IPS DF 6.9 (cell line): ENCODE measurements at places on chromosomes 3 and 15.

- DNase-seq = no peak
These were observed 15.2 kb downstream of the GXYLT2 start for GRCh38 chr3:72903004-72903403.

DNA sequence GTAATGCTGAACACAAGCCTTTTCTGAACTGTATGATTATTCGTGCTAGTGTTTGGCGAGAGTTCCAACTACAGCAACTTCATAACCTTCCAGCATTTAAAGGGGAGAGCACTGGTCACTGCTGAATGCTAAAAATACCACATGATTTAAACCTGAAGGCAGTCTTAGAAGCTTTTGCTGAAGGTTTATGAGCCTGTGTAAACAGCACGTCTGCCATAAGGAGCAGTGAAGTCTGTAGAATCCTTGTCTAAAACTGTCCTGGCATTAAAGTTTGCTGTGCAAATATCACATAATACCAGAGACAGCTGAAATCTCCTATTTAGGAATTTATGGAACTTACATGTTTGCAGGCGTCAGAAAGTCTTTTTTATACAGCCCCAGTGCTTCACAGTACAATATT lies 5.9 kb downstream of the SATB1 start:
- DNase-seq = no peak

- DNase-seq = no peak
These were observed 28.3 kb upstream of the ADCY5 start for GRCh38 chr3:123476967-123477750.

- DNase-seq = no peak
These were observed 274.7 kb downstream of the RPLP1 start for GRCh38 chr15:69727121-69727924.

- no peak for DNase-seq
These were observed 245.0 kb downstream of the UACA start for GRCh38 chr15:70518201-70519003.

DNA sequence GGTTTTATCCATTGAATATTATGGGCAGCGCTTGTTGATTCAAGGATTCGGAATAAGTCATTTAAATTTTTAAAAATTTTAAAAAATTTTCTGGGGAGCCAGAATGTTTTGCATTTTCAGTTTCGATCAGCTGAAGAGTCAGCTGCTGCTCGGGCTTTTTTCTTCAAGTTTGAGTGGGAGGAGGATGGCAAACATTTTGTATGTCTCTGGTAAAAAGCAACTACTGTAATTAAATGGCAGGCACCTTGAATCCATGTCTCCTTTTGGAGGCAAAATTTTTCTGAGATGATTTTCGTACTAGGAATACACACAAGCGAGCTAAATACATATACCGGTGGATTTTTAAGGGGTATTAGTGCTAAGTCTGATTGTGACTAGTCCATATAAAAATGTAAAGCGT lies 612 bp downstream of the C3orf38 start:
- no peak for DNase-seq

DNA sequence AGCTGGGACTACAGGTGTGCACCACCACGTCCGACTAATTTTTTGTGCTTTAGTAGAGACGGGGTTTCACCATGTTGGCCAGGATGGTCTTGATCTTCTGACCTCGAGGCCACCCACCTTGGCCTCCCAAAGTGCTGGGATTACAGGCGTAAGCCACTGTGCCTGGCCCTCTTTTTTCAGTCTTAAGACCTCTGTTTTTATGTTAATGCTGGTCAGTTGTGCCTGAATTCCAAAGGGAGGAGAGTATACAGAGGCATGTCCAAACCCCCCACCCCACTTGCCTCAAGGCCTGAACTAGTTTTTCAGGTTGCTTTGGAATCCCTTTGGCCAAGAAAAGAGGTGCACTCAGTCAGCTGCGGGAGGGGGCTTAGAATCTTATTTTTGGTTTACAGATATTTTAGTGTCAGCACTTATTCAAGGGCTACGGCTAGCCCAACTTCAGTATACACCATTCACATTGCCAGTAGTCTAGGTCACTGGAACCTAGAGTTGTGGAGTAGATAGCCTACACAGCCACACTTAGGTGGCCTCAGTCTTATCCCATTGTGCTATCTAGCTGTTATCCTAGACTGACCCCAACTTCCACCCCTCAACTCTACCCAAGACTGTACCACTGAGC lies 128.0 kb upstream of the TPM1 start:
- peak; percentile 41 for DNase-seq

DNA sequence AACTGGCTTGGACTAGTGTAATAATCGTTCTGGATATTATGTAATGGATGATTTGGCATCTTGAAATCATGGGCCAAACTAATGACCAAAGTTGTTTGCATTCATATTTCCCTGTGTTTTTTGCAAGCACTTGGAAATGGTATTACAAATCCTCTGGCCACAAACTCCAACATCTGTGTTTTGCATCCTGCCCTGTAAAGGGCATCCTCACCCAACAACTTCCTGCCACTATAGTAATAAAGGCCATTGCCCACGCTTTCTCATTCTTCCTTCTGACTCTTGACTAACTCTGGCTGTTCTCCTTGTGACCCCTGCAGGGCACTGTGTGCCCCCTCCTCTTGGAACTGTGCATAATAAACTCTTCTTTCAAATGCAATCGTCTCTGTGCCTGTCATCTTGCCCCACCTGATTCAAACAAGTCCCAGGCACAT lies 25.4 kb upstream of the PSMD6 start:
- DNase-seq = no peak

DNA sequence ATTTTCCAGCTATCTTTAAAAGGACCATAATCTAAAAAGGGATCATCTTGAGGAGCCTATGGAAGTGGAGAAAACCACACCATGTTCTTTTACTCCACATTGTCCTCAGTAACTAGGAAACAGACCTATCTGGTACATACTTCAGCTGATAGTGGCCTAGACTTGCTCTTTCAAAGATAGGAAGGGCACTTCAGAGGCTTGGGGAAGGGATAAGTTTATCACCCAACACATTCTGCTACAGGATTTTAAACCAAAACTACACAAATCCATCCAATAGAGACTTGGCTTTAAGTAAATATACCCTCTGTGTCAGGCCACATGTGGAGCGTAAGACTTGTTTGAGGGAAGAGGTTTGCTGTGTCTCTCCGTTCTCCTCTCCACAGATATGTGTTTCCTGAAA lies 35.4 kb downstream of the CP start:
- DNase-seq = no peak

DNA sequence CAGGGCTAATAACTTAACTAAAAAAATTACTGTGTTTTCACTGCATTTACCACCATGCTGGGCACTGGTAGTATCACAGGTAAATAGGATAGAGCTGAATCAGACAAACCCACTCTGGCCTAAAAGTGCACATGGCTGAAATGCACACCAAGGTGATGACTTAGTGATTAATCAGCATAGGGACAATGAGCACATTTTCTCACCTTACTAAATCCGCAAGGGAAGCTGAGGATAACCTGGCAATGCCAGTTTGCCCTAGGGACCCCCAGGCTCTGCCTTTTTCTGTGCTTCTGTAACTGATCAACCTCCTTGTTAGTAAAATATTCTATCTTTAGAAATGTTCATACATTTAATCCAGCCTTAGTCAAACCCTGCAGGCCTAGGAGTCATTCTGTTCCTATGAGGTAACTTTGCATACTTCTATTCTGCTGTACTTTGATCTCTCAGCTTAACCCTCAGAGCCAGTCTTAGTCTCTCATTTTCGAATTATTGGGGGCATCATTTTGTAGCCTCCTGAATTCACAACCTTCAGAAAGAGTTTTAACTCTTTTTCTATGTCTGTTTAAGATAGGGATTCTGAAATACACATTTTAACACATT lies 562.9 kb upstream of the KCNMB2 start:
- no peak for DNase-seq

GRCh38 chr3:69764861-69765260 lies 25.6 kb downstream of the MITF start:
- no peak for DNase-seq

- DNase-seq = no peak
These were observed 21.8 kb downstream of the CDCP1 start for GRCh38 chr3:45124352-45124751.

GRCh38 chr3:192863091-192863420 lies 54.6 kb downstream of the MB21D2 start:
- no peak for DNase-seq

DNA sequence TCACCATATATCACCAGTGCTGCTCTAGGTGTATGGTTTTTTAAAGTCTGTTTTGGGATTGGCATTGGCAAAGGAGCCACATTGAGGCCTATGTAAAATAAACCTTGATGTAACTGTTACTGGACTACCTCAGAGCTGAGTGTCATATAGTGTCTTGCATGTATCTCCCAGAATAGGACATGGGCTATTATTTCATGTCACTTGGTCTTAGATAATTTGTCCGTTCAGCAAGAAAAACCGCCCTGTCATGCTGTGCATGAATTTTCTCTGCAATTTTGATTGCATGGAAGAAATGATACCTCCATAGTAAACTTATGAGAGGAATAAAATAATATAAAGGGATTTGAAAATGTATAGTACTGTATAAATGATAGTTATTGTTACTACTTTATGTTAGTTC lies 59.6 kb downstream of the RNF13 start:
- DNase-seq = no peak

- DNase-seq = no peak
These were observed 219.3 kb downstream of the SLC9A9 start for GRCh38 chr3:143628971-143629370.

GRCh38 chr15:68208636-68209240 lies 3.6 kb upstream of the CALML4 start:
- no peak for DNase-seq

DNA sequence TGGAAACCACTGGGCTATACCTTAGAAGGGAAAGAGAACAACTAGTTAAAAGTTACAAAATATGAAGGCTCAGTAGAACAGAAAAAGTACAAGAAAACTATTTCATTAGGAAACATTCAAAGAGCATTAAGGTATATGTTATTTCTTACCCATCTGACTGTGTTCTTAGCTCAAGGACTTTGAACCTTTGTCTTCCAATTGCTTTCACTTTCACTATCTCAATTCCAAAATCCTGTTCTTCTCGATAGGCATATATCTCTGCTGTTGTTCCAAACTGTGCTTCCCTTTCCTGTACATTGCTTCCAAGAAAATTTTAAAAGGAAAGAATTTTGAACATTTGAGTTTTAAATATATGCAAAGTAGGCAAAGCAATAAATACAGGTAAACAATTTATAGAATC lies 6.9 kb downstream of the CRBN start:
- DNase-seq = no peak

DNA sequence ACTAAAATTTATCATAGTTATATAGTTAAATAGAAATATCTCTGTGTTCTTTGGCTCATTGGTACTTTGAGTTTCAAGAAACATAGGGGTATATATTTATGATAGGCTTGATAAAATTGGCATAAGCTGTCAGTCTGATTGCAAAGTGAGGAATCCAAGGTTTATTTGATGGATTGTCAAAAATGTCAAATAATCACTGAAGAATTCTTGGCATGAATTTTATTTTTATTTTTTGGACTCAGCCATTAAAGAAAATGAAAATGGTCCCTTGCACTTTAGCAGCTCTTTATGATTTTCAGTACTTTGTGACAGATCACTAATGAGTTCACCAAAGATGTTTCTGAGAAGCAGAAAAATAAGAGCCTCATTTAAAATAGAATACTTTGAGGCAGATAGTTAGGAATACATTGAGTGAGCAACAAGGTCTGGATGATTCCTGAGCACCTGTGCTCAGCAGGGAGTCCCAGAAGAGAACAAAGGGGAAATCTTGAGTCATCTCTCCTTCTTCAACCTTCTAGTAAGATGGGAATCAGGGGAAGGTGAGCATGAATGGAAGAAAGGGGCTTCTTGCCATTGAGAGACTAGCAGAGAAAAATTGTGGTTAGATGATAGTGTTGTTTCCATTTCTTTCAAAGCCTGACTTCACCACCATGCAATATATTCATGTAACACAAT lies 85.3 kb upstream of the VEPH1 start:
- no peak for DNase-seq

DNA sequence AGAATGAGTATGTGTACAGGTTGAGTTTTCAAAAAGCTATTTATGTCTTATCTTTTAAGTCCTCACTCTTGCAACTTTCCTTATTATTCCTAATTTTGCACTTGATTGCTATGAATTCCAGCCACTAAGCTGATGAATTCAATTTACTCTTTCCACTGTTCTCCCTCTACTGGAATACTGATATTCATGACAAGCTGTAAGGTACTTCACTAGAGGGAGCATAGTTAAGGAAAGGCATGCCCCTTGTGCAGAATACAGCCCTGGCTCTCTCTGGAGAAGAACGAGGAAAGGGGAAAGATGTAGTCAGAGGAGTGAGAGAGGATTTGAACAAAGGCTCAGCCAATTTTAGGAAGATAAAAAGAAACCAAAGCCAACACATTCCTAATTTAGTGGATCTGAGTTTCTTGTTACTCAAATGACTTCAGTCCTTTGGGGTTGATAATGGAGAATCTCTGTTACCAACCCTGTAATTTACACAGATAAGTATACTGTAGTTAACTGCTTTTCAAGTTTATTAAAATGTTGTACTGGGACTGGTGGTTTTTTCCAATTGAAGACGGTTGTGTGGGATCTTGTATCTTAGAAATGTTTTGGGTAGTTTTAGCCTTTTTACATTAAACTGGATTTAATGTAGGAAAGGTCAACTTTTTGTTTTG lies 4.0 kb downstream of the SCAANT1 start:
- no peak for DNase-seq

- no peak for DNase-seq
These were observed 51.8 kb downstream of the CHD2 start for GRCh38 chr15:92951800-92952457.

GRCh38 chr3:31581660-31582059 lies 48.9 kb downstream of the STT3B start:
- no peak for DNase-seq

GRCh38 chr3:50215529-50215928 lies 10.5 kb downstream of the SLC38A3 start:
- DNase-seq = no peak

GRCh38 chr3:56424336-56424735 lies 43.9 kb downstream of the ERC2 start:
- no peak for DNase-seq

GRCh38 chr15:84588053-84588874 lies 12.5 kb upstream of the ZSCAN2 start:
- DNase-seq = peak; percentile 75

DNA sequence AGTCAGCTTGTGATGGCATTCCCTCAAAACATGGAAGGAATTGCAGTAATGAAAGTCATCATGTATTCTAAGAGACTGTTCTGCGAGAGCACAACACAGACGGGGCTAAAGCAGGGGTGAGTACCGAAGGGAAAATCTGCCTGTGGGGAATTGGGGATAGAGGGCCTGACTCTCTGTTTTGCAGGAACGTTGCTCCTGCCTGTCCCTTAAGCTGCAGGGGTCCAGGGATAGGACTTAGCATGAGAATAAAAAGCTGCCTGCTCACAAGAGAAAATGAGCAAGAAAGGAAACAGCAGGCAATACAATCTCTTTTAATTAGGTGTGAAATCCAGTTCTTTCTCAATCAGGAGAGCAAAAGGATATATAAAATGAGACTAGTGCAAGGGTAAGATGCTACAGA lies 62.2 kb downstream of the TIGIT start:
- no peak for DNase-seq

DNA sequence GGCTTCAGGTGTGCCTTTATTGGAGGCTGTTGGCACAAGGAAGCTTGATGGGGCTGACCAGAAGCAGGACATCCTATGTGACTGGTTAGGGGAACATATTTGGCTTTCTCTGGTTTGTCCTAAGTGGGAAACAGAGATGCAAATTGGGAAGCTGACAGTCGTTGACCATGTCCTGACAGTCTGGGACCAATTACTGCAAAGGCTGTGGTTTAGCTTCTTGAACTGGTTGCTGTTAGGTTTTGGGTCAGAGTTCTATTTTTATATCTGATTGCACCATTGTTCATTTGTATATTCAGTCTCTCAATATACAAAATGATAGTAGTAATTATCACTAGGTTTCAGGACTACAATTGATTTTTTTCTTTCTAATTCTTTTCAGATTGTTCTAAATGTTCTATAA lies 36.8 kb downstream of the SNTN start:
- no peak for DNase-seq
